ENCODE measurements at places on chromosomes 16 and 17.

DNA sequence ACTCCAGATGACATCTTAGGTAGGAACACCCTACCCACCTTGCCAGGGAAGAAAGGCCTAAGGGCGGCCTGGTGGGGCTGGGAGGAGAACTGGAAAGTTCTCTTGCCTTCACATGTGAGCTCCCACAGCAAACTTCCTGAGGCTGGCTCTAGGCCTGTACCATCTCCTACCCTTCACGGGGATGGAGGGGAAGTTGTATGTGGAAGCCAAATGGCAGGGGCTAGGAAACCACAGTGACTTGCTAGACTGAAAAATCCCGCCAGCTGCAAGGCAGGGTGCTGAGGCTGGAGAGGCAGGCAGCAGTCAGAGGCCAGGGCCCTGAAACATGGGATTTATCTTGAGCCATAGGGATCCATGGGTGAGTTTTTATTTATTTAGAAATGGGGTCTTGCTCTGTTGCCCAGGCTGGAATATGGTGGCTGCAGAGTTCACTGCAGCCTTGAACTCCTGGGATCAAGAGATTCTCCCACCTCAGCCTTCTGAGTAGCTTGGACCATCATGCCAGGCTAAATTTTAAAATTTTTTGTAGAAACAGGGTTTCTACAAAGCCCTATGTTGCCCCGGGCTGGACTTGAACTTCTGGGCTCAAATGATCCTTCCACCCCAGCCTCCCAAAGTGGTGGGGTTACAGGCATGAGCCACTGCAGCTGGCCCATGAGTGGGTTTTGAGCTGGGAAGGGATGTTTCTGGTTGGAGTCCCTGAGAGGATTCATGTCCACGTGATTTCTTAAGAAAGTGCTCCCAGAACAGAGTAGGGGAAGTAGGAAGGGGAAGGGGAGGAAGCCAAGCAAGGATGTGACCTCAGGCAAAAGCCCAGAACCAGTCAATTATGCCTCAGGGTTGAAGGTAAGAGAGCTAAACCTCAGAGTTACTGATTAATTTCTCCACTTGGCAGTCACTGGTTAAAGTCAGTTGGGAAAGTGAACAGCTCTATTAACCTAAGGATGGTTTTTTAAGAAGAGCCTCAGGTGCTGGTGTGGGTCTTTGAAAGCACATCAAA lies 4.0 kb upstream of the KAT8 start:
- DNase-seq, result no peak

DNA sequence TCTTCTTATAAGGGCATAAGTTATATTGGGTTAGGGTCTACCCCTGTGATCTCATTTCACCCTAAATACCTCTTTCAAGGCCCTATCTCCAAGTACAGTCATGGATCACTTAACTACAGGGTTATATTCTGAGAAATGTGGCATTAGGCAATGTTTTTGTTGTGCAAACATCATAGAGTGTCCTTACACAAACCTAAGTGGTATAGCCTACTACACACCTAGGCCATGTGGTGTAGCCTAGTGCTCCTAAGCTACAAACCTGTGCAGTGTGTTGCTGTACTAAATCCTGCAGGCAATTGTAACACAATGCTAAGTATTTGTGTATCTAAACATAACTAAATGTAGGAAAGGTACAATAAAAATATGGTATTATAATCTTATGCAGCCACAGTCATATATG lies 18.0 kb downstream of the CLEC3A start:
- no peak for DNase-seq

- no peak for DNase-seq
Observed at GRCh38 chr17:74635418-74635817, 11.9 kb upstream of the CD300E start.

GRCh38 chr16:296276-296675 lies 13.3 kb downstream of the PDIA2 start:
- no peak for DNase-seq

DNA sequence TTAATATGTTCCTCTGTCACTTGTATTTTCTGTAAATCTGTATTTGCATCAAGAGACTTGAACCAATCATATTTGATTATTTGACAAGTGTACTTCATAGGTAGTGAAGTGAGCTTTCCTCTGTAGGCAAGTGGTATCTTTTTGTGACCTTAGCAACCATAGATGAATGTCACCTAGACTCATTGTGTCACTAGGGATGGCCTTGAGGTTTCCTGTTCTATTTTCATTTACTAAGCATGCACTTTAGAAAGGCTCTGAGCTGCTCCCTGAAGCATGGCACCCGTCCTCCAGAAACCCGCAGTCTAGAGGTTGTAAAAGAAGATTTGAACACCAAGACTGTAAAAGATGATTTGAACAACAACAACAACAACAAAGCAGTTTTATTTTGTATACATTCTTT lies 151.7 kb downstream of the PRKCB start:
- no peak for DNase-seq

DNA sequence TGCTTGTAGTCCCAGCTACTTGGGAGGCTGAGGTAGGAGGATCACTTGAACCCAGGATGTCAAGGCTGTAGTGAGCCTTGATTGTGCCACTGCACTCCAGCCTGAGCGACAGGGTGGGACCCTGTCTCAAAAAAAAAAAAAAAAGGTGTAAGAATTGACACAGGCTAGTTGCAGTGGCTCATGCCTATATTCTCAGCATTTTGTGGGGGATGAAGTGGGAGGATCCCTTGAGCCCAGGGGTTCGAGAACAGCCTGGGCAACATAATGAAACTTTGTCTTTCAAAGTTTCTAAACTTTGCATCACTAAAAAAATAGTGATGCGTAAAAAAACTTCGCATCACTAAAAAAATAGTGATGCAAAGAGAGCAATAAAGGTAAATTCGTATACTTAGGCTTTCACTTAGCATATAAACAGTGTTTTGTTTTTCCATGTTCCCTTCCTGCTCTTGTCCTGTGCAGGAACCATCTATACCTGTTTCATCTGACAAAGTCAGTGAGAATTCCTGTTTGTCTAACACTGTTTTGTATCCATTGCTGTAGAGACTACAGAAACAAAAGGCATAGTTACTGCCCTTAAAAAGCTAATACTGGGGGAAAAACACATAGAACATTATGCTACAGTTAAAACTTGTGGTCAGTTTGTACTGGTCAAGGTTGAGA lies 32.1 kb downstream of the CTCF start:
- DNase-seq, result no peak

GRCh38 chr17:63911041-63911635 lies at the start of gene CSHL1:
CSHL1 (minus strand) TSS chr17:63911258; CDS start chr17:63911196, 62 bp downstream.
- DNase-seq, result no peak

GRCh38 chr16:53726625-53727024 lies 22.7 kb downstream of the FTO start:
- DNase-seq, result no peak

GRCh38 chr16:845351-845745 lies 44.8 kb upstream of the GNG13 start:
- no peak for DNase-seq

Data from hindlimb muscle (tissue), 1 donor.